ENCODE measurements at places on chromosomes 4 and X.

DNA sequence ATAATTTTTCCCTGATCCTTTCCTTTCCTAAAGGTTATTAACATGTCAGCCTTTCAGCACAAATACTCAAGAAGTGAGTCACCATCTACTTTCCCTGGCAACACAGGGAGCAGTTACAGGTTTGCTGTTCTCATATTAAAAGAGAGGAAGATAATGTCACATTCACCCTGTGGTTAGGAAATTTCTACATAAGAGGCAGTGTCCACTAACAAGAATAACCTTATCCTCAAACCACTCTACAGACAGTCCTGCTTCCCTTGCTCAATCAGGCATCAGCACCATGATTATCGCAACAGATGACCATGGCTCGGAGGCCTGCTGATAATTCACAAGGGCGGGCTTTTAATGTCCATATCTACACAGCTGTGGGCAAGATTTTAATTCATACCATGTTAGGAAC is 30.9 kb downstream of the RNF150 start:
- DNase-seq = no peak

- DNase-seq = no peak
Measured at GRCh38 chr4:176156656-176157055, 38.7 kb downstream of the SPATA4 start.

DNA sequence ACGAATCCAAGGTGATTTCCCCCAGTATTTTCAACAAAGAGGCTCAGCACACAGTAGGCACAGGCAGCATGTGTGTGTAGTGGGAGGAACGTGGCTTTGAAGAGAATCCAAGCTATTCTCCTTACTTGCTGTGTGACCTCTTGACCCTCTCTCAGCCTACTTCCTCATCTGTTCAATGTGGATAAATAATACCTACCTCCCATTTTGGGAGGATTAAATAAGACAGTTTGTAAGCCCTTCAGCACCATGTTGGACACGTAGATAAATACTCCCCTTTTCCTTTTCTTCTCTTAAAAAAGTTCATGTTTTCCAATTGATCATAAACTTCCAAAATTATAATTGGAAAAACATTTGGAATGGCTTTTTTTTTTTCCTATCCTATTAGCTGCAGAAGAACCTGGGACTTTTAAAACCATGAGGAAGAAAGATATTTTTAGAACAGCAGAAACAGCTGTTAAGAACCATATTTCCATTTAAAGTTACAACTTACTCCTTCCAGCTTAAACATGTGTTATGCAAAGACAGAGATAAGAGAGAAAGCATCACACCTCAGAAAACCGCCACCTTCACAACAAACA is 56.1 kb upstream of the TMEM131L start:
- DNase-seq = no peak

DNA sequence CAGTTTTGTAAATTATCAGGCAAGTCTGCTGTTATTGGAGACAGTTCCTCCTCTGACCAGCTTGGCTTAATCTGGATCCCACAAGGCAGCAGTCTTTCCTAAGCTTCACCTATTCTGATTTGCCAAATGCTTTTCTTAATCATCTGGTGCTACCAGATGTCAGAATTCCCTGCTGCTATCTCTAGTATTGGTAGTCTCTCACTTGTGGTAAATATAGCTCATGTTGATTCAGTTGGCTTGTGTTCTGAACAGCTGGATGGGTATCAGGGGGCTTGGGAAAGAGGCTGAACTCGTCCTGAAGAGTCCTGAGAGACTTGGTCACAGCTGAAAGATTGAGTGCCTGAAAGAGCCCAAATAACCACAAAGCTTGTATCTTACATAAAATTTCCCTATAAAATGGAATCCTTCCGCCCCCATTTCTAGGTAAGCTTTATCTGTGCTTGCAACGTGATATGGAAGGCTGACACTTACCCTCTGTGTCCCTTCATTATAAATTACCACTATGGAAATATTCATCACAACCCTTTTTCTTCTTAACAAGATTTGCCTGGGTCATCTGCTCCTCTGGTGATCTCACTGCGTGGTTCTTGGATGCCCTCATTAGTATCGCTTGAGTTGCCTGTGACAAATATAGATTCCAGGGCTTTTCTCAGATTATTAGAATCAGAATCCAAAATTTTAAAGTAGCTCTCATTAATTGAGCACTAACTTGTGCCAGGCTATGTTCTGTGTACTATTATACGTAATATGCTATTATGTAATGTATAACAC is 104.1 kb upstream of the GPRIN3 start:
- DNase-seq = no peak

DNA sequence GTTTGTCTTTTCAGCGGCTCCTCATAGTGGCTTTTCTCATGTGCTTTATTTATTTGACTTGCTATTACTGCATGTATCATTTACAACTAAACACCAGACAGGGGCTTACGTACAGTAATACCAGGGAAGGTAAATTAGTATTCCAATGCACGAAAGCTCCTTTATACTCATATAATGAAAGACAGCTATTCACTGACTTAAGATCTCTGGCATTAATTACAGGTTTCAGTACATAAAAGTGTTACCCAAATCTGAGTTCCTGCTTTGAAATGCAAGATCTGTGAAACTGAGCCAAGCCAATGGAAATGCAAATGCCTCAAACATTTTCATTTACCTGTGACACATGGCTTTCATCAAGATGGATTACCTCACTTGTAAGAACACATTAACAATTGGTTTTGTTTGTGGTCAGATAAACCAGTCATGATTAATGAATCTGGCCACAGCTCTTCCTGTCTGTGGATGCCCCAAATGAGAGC is 107.2 kb downstream of the ANAPC4 start:
- DNase-seq = peak; percentile 30

- DNase-seq = no peak
Measured at GRCh38 chrX:41913476-41913875, 9.9 kb downstream of the CASK start.

DNA sequence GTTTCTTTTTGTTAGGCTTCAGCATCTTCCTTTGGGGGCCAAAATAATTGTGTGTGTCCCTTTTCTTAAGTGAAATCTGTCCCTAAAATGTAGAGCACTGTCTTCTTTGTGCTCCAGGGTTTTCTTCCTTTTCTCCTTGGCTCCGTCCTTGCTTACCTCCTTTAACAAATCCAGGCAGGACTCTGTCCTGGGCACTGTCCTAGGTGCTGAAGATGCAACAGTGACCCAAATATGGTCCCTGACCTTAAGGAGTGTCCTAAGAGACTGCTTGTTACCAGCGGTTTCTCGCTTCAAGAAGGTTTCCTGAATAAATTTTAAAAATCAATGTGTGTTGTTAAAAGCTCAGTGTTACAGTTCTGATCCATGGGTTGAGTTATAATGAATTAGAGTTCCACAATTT is 471.8 kb downstream of the KCNIP4 start:
- no peak for DNase-seq

- no peak for DNase-seq
Measured at GRCh38 chrX:90617710-90618325, 696.1 kb downstream of the TGIF2LX start.

DNA sequence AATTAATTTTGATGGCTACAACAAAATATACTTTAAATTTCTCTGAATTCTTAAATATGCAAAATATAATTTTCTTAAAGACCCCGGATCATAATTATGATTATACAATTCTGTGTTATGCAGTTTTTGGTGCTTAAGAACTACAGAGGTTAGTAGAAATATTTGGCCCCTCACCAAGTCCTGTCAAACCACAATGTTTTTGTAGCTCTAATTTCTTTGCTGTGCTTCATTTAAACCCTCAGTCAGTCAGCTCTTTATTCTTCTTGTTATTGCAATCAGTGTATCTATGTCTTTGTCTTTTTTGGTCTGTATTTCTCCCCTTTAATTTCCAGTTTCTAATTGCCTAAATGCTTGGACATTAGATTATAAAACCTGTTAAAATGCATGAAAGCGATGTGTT is 186.1 kb downstream of the CAMK2D start:
- DNase-seq = no peak

- DNase-seq = no peak
Measured at GRCh38 chrX:149223854-149224253, 281.3 kb downstream of the IDS start.

DNA sequence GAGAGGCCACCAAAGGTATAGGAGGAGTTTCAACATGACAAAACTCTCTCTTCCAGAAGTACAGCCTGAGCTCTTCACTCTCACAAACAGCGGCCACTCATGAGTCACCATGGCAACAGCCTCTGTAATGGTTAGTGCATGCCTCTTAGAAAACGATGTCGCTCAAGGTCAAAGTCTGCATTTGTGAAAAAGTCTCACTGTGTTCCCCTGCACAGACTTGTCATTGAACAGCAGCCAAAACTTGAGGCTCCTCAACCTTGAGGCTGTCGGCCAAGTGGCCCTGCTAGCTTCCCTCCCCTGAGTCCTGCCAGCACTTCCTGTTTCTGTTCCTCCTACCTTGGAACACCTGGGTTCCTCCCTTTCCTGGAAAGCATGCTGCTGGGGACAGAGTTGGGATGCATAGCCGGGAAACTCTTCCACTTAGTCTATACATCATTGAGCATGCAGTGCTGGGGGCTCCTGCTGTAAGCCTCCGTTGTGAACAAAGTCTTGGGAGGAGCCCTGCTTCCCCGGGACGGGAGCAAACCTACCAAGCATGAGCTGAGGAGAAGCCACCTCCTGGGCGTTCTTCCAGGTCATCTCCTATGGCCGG is 66.6 kb downstream of the ING2 start:
- peak; percentile 12 for DNase-seq

GRCh38 chrX:23616361-23616760 is 50.9 kb upstream of the PRDX4 start:
- DNase-seq = no peak

GRCh38 chr4:3067473-3068001 is 6.8 kb downstream of the HTT-AS start:
- DNase-seq = no peak

- no peak for DNase-seq
Measured at GRCh38 chr4:125105561-125105960, 209.2 kb upstream of the FAT4 start.

DNA sequence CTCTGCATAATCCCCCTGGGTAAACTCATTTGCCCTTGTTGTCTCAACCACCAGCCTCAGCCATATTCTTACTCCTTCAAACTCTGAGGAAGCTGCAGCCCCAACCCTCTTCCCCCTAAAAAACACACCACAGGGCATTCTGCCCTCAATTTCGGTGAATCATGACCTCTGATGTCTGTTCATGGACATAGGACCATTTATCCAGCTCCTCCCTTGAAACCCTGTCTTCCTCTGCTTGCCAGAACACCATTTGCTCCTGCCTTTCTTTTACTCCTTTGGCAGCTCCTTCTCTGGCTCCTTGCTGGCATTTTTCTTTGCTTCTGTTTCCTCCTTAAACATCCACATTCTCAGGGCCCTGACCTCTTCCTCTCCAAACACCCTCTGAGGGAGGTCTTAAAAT is 87.1 kb downstream of the ITIH6 start:
- DNase-seq = no peak

- DNase-seq = no peak
Measured at GRCh38 chr4:86816501-86817273, 32.5 kb downstream of the SLC10A6 start.

- DNase-seq = no peak
Measured at GRCh38 chr4:175273995-175274753, 356.0 kb downstream of the ADAM29 start.

DNA sequence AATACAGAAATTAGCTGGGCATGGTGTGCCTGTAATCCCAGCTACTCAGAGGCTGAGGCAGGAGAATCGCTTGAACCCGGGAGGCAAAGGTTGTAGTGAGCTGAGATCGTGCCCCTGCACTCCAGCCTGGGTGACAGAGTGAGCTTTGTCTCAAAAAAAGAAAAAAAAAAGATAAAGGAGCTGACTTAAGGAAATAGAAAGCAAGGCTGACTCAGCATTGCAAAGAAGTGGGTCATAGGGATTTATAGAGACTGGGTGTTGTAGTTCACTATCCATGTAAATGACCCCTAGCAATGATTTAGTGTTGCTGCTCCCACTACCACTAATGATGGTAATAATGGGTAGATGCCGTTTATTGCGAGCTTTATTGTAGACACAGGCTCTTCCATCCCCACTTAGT is 47.6 kb downstream of the ADD1 start:
- no peak for DNase-seq

- no peak for DNase-seq
Measured at GRCh38 chr4:146776691-146777090, 138.0 kb downstream of the POU4F2 start.

DNA sequence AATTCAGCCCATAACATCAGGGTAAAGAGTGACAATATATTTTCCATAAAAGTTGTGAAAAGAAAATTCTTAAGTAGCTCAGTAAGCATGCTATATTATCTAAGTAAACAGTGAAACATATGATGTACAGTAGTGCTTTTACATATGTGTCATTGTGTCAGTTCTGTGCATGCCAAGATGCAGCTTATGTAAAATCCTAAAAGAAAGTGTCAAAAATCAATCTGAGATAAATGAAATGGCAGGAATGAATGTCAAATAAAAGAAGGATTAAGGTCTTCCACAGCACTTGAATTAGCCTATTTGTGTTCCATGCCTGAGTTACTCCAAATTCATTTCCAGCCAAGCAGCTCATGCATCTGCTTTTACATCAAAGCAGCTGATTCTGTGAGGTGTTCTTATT is 452.7 kb upstream of the HS3ST1 start:
- no peak for DNase-seq

- DNase-seq = no peak
Measured at GRCh38 chr4:115515772-115516171, 402.4 kb upstream of the NDST4 start.

DNA sequence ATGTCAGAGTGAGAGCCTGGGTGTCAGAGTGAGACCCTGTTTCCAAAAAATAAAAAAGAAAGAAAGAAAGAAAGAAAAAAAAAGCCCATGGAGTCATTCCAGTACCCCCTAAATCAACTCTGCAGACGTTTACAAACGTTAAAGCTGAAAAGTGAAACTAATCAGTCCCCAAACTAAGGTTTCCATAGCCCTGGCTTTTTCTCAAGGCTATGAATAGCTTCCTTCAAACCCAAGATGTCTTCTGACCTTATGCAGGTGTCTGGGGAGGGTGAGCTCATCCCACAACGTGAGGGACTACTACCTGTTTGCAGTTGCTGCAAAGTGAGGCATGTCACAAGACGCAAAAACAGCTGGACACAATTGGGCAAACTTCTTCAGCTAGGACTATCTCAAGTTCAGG is 144.0 kb downstream of the SH3KBP1 start:
- DNase-seq = no peak

DNA sequence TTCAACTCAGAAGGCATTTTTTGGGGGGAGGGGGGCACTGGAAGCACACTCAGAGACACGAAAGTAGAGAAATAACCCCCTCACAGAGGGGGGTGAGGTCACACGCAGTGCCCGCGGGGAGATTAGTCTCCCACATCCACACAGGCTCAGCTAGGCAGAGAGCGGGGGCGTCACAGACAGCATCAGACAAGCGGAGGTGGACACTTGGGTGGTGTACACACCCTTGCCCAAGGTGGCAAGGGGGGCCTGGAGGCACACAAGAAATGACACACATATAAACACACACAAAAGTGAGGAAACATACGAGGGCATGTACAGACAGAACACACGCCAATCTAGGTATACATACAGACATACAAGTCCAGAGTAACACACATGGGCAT is 637 bp upstream of the SYN1 start:
- DNase-seq = no peak

- DNase-seq = no peak
Measured at GRCh38 chrX:100409610-100410590, at the start of gene PCDH19. PCDH19 (minus strand) TSS chrX:100410273; CDS start chrX:100408597, 1,676 bp downstream.

All from NCI-H1436 treated with DMSO at 0.1 percent for 48 hours (cell line).